ENCODE measurements at places on chromosomes 13 and 19.
A peak's percentile ranks its signal among the peaks of the same experiment; 100 is the strongest.

- DNase-seq, result peak; percentile 24
These were observed 53.0 kb upstream of the ZNF254 start for GRCh38 chr19:24033963-24034342.

DNA sequence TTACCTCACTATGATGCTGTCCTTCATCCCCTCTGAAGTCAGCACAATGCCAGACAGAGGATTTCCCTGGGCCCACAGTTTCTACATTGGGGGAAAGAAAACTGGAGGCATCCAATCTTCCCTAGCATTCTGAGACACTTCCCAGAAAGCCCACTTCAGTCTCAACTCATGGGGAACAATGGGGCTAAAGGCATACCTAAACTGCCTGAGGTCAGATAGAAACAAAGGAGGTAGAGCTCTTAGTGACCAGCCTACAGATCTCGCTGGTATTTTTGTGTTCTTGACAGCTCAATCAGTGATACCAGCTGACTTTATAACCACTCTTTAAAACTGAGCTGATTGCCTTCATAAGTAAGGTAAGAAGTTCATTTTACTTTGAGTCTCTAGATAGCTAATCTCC, 881.0 kb upstream of the GPC6 start:
- DNase-seq, result no peak

GRCh38 chr13:75541287-75541686, 3.6 kb upstream of the COMMD6 start:
- no peak for DNase-seq

GRCh38 chr19:38838986-38839761, 7.6 kb upstream of the ECH1 start:
- no peak for DNase-seq
